Activated CD4-positive, alpha-beta T cell treated with anti-CD3 and anti-CD28 coated beads, Interleukin-2, amount 50 U/mL, for 1 hour (primary cell): ENCODE measurements at places on chromosomes 7 and 10.

- DNase-seq: no peak
Observed at GRCh38 chr10:26372513-26373354, 65.4 kb upstream of the APBB1IP start.

GRCh38 chr7:45044338-45044737 lies 44.3 kb downstream of the CCM2 start:
- no peak for DNase-seq

DNA sequence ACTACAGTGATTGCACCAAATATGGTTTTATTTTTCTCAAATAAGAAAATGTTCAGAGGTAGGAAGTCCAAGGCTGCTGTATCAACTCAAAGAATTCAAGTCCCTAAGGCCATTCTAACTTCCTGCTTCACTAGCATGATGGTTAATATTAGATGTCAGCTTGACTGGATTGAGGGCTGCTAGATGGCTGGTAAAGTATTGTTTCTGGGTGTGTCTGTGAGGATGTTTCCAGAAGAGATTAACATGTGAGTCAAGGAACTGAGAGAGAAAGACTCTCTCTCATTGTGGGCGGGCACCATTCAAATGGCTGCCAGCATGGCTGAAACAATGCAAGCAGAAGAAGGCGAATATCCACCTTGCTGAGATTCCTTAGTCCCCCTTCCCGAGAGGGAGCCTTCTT lies 77.4 kb upstream of the NRBF2 start:
- no peak for DNase-seq

- DNase-seq: no peak
Observed at GRCh38 chr10:115384665-115385064, 291.5 kb downstream of the ATRNL1 start.

- no peak for DNase-seq
Observed at GRCh38 chr10:128664729-128665128, 538.5 kb upstream of the MKI67 start.

- DNase-seq: no peak
Observed at GRCh38 chr10:27949528-27950241, 49.2 kb downstream of the ODAD2 start.

GRCh38 chr7:91518058-91518457 lies 253.8 kb downstream of the FZD1 start:
- DNase-seq: no peak

- DNase-seq: peak; percentile 62
Observed at GRCh38 chr10:110207805-110208613, 604 bp downstream of the MXI1 start.

DNA sequence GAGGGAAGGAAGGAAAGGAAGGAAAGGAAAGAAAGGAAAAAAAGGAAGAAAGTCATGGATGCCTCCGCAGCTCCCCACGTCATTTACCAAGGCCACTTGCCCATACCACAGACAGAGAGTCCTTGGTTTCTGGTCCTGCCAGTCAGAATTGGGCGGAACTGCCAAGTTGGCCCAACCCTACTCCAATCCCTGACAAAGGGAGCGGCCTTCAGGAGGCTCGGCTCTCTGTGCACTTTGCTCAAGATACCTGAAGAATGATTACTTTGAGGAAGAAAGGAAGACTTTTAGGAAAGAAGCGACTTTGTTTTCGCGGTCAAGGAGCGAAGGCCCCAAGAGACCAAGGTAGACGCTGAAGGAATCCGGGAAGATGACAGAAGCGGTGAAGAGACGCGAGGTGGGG lies 49.1 kb upstream of the FXYD4 start:
- no peak for DNase-seq

DNA sequence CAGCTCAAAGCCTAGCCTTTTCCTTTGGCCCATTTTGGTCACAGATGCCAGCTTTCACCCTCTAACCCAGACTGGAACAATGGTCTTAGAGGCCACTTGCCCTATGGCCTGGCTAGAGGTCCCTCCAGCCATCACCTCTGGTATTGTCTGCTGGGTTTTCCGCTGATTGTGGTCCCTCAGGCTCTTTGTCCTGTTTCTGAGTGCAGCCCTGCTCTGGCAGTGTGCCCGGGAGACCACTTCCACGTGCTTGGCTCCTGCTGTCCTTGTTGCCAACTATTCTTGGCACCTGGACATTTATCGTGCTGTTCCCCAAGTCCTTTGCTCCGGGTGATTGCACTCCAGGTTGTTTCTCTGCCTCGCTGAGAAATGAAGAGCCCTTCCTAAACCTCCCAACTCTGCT lies 53.3 kb upstream of the FAM180A start:
- DNase-seq: no peak

DNA sequence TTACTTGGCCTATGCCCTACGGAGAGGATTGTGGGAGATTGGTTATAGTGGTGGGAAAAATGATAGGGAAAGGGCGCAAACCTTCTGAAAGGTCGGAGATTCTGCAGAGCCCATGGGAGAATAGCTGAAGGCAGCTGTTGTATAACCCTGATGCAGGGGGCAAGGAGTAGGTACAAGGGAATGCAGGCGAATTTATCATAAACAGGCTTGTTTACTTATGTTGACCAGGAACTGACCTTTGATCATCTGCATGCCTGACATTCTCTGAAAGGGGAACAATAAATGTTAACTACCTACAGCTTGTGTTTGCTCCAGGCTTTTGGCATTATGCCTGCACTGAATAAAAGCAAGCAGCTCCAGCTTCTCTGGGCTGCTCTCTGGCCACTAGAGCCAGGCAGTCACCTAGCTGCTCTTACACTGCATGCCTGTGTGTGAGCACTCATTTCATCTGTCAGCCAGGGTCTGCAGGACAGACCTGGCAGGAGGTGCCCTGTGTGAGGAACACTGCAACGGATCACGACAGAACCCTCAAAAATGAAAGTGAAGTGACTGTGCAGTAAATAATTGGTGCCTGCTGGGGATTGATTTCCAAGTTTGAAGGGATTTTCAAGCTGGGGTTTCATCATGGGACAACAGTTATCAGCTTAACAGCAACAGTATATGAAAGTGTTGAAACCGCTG lies 31.1 kb upstream of the ABCA13 start:
- DNase-seq: no peak

- no peak for DNase-seq
Observed at GRCh38 chr7:125773113-125773785, 843.6 kb upstream of the POT1 start.

DNA sequence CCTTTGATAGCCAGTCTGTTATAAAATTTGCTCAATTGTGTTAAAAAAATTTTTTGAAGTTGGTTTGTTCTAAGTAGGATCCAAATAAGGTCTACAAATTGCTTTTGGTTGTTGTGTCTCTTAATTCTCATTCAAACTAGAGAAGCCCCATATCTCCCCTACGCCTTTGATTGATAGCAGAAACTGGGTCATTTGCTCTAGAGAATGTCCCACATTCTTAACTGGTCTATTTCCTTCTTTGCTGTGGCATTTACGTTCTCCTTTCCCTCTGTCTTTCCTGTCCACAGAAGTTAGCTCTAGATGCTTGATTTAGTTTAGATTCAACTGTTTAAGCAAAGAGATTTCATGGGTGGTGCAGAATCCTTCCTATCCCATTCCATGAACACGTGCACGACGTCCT lies 174.6 kb upstream of the SVIL start:
- no peak for DNase-seq

DNA sequence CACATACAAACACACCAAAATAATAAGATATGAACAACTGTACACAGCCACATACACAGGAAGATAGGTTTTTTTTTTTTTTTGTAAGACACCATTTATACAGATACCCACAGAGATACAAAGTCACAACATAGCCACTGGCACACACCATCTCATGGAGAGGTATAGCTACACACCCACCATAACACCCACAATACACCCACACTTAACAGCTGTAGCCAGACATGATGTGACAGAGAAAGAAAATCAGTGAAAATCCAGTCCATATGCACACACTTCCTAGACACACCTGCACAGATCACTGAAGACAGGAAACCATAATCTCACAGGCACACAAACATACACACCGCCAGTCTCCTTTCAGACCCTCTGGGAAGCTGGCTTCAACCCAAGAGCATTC lies 62.4 kb upstream of the PAX2 start:
- no peak for DNase-seq

DNA sequence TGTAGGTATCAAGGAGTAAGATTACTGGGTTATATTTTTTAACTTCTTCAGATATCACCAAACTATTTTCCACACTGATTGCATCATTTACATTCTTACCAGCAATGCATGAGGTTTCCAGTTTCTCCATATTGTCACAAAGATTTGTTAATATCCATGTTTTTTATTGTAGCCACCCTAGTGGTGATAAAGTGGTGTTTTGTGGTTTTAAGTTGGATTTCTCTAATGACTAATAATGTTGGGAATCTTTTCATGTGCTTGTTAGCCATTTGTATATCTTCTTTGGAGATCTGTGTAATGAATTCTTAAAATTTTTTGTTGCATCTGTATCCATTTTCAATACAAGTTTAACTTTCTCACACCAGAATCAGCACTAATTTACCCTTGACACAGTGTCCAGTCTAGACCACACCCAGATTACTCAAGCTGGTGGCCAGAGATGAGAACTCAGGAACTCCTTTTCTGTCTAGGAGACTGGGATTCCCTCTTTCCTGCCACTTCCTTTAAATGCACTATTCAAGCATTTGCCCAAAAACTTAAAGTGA lies 67.0 kb upstream of the PLXDC2 start:
- DNase-seq: no peak

DNA sequence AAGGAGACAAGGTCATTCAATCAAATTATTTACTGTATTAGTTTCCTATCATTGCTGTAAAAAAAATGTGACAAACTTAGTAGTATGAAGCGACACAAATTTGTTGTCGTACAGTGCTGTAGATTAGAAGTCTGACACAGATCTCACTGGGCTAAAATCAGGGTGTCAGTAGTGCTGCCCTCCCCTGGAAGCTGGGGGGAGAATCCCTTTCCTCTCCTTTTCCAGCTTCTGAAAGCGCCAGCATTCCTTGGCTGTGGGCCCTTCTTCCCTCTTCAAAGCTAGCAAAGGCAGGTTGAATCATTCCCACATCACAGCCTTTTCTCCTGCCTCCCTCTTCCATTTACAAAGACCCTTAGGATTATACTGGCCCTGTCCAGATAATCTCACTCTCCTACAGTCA lies 28.0 kb downstream of the VPS41 start:
- no peak for DNase-seq

- no peak for DNase-seq
Observed at GRCh38 chr10:48652344-48652743, 32.3 kb upstream of the WDFY4 start.

GRCh38 chr7:116548506-116548905 lies 23.7 kb downstream of the CAV1 start:
- no peak for DNase-seq

GRCh38 chr7:92391071-92391470 lies 56.2 kb upstream of the GATAD1 start:
- DNase-seq: no peak

- DNase-seq: no peak
Observed at GRCh38 chr7:134174795-134175261, 47.7 kb downstream of the LRGUK start.

DNA sequence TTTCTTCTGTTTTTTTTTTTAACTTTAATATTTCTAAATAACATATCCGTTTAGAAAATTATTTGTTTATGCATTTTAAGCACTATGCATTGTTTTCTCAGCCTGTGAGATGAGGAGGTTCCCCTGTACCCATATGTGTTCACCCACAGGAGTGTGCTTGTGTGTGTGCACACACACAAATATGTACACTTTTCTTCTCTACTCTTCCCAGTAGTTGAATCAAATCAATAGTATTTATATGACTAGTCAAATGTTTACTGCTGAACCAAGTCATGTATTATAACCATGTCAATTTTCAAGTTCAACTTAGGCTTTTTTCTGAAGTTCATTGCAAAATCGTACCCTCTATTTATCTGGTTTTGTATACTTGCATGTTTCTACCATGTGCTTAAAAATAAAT lies 37.3 kb downstream of the HDAC9 start:
- DNase-seq: no peak

- no peak for DNase-seq
Observed at GRCh38 chr10:3681642-3682554, 103.1 kb downstream of the KLF6 start.

DNA sequence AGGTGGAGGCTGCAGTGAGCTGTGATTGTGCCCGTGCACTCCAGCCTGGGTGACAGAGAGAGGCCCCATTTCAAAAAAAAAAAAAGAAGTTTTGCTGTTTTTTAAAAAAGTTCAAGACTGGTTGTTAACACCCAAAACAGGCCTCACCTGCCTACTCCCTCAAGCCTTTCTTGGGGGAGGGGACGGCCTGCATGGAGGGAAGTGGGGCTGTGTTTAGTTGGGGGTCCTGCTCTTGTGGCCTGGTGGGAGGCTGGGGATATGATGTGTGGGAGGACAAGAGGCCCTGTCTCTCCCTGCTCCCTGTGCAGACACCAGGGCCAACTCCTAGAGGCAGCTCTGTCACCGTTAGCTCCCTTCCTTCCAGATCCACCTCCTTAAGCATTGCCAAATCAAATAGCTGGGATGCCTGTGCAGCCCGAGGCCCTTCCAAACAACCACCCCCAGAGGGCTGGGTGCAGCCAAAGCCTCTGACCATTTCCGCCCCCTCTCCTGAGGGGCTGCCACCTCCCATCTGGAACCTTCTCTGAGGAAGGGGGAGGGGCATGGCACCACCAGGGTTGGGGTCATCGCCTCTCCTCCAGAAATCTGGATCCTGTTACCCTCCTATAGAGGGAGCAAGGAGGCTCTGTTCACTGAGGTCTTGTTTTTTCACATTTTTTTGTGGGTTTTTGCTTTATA lies 32.9 kb upstream of the ANKRD2 start:
- DNase-seq: no peak

GRCh38 chr10:14601326-14601725 lies 173.4 kb downstream of the FAM107B start:
- DNase-seq: no peak

DNA sequence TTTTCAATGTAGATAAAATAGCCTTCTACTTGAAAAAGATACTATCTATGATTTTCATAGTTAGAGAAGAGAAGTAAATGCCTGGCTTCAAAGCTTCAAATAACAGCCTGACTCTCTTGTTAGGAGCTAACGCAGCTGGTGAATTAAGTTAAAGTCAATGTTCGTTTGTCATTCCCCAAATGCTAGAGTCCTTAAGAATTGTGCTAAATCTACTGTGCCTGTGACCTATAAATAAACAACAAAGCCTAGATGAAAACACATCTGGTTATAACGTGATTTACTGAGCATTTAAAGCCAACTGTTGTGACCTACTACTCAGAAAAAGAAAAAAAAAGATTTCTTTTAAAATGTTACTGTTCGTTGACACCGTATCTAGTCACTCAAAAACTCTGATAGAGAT lies 134.7 kb downstream of the POLR1F start:
- DNase-seq: no peak
